ENCODE measurements at places on chromosomes 5 and 9. TPM values are rescaled to one million over a fixed set of nuclear protein-coding genes. Genes with fewer than 3 reads are reported as not detected.

MPDZ gene
- total RNA-seq: 128 TPM

IFNB1 gene
- not detected for total RNA-seq

FYB1 gene
- under 0.01 TPM for total RNA-seq

CHSY3 gene
- total RNA-seq: 2.6 TPM

ARID3C gene
- total RNA-seq: not detected
